ENCODE measurements at places on chromosomes 1 and 21. TPM values are rescaled to one million over a fixed set of nuclear protein-coding genes. Genes with fewer than 3 reads are reported as not detected.

DNA sequence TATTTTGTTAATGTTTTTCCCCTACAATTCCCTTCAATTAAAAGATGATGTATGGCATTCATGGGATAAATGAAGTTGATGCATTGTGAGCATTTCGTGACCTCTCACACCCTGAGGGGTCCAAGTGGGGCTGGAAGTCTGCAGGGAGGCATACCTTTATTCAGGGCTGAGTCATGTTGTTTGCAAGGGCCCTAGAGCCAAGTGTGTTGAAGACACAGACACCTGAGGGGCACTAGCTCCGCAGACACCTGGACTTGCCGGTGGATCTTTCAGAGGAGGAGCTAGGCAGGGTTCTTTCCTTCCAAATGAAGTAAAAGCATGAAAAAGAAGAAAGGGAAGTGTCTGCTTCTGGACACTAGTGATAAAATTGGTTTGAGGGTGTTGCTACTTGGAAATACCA lies 57.0 kb upstream of the RGS7 start:
- no peak for DNase-seq

DNA sequence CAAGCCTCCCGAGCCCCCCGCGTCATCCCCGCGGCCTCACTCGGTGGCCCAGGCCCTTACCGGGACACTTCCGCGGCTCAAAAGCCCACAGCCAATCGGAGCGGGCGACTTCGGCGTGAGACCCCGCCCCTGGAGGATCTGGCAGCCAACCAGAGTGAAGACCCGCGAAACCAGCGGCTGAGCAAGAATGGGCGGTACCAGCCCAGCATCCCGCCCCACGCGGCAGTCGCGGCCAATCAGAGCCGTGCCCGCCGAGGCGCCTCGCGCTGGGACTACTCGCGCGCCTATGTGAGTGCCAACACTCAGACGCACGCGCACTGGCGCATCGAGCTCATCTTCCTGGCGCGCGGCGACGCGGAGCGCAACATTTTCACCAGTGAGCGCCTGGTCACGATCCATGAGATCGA lies 22.5 kb downstream of the DISP3 start:
- DNase-seq = no peak

GRCh38 chr1:54252371-54252936 lies 52.5 kb downstream of the MRPL37 start:
- DNase-seq = no peak

GRCh38 chr1:204446413-204447111 lies 34.9 kb upstream of the PPP1R15B start:
- peak; percentile 74 for DNase-seq

DNA sequence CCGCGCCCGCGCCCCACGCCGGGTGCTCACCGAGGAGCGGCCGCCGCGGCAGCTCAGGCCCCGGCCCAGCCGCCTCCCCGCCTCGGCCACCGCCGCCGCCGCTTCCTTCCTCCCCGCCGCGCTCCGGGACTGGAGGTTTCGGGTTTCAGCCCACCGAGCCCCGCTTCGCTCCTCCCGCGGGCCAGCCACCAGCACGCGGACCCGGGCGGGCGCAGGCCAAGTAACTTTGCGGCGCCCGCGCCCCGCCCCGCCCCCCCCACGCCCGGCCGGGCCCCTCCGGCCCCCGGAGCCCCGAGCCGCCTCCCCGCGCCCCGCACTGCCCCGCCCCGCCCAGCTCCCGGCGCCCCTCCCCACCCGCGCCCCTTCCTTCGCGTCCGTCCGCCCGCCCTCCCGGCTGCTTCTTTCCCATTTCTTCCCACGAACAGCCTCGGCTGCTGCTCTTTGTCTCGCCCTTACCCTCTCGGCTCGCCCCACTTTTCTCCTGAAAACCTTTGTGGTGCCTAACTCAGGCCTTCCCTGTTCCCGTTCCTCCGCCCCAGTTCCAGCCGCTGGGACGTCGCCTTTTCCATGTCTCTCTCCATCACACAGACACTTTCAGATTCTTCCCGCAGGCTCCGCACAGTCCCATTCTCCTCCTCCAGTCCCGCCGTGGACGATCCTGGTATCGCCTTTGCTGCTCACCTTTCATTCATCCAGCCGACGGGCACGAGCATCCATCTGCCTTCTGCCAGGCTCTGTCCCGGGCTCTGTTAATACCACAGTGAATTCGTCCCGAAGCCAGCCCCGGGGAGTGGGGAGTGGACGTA lies at the start of gene GPR161:
GPR161 (minus strand) TSS at position 222 of the 806 bp plus-strand sequence. CDS start 32,080 bp downstream, outside the sequence.
- peak; percentile 73 for DNase-seq

BGLAP gene
- polyA plus RNA-seq = 0.25 TPM

TEX38 gene
- not detected for polyA plus RNA-seq

EXO1 gene
- polyA plus RNA-seq = 6.3 TPM

RNU1-3 gene
- not detected for polyA plus RNA-seq
